ENCODE measurements at places on chromosomes 12 and 14.

GRCh38 chr12:132084621-132085290, 59.4 kb downstream of the DDX51 start:
- peak; percentile 17 for DNase-seq

- no peak for DNase-seq
Measured at GRCh38 chr14:77378701-77379100, 1.5 kb downstream of the SAMD15 start.

- DNase-seq, result no peak
Measured at GRCh38 chr14:91186515-91187066, 57.9 kb downstream of the GPR68 start.

GRCh38 chr12:40263616-40264409, 39.0 kb downstream of the LRRK2 start:
- DNase-seq, result no peak

GRCh38 chr14:88987516-88987915, 163.1 kb downstream of the TTC8 start:
- DNase-seq, result no peak

DNA sequence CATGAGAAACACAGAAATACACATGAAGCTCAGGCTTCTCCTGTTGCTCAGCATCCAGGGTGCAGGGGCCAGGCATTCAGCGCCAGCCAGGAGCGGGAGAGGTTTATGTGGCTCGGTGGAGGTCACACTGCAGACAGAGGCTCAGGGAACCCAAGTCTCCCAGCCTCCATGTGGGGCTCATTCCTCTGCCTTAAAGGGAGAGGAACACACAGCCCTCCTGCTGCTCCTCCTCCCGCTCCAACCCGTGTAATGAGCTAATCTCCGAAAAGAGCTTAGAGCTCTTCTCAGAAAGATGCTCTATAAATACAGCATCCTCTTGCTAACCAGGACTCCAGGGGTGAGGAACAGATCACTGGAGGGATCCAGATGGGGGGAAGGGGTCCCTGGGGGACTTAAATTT, 28.2 kb downstream of the FGF6 start:
- DNase-seq, result no peak

- DNase-seq, result no peak
Measured at GRCh38 chr14:24037658-24038037, 14.2 kb upstream of the CARMIL3 start.

DNA sequence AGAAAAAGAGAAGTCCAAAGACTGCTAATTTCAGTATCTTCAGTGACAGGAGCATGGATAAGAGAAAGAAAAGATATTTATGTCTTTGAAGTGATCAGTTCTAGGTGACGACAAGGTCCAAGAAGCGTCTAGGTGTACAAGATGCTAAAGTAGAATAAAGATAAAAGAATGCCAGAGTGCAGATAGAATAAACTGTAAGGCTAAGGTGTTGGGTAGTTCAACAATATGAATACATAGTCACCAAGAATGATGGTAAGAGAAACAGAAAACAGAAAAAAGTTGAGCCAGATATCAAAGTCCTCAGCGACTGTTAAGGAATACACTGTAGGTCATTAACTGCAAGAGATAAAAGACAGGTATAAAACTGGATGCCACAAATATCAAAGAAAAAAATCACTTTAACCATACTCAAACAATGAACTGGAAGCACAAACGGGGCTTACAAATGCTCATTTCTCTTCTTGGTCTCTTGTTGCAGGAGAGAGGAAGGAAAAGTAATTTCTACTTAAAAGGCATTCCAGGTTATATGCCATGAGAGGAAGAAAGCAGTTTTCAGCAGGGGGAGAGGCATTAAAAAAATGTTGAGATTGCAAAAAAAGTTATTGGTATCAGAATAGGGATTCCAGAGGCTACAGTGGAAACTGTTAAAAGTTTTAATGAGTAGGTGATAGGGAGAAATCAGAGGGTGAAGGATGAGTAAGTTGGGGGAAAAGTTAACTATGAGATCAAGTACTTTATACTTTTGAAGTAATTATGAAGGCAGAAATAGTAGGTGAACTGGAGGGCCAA, 121.5 kb downstream of the CEP83 start:
- DNase-seq, result no peak

DNA sequence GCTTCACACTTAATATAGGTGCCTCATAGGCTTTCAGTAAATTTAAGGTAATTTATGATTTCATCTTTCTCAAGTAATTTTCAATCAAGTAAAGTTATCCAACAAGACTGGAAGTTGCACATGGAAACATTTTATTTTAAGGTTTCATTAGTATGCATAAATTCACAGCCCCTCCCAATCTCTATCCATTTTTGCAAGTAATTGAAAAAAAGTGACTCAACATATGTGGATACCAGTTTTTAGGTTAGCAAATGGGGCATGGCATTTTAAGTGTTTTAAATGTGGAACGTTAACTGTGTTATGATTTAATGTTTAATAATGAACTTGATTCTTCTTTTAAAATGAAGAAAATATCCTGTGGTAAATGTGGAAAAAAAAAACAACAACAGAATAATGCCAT, 532.8 kb downstream of the FOXG1 start:
- DNase-seq, result no peak

GRCh38 chr12:5872745-5873144, 72.3 kb downstream of the ANO2 start:
- DNase-seq, result no peak

- DNase-seq, result no peak
Measured at GRCh38 chr14:61229981-61230380, 51.2 kb downstream of the TMEM30B start.

- no peak for DNase-seq
Measured at GRCh38 chr14:38063711-38064320, 143.9 kb upstream of the SSTR1 start.

- peak; percentile 73 for DNase-seq
Measured at GRCh38 chr14:70972107-70972976, 65.1 kb downstream of the PCNX1 start.

- no peak for DNase-seq
Measured at GRCh38 chr14:56738020-56738419, 72.3 kb downstream of the OTX2 start.

DNA sequence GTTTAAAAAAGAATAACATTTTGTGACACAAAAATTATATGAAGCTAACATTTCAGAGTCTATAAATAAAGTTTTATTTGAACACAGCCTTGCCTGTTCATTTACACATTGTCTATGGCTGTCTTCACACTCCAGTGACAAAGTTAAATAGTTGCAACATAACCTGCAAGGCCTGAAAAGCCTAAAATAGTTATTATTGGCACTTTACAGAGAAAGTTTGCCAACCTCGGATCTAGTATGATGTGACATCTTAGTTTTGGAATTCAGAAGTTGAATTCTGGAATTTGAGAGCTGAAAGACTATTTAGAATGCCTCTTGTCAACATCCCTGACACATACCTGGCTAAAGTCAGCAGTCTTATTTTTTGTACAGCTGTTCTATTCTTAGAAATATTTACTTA, 68.3 kb downstream of the DYRK2 start:
- no peak for DNase-seq

DNA sequence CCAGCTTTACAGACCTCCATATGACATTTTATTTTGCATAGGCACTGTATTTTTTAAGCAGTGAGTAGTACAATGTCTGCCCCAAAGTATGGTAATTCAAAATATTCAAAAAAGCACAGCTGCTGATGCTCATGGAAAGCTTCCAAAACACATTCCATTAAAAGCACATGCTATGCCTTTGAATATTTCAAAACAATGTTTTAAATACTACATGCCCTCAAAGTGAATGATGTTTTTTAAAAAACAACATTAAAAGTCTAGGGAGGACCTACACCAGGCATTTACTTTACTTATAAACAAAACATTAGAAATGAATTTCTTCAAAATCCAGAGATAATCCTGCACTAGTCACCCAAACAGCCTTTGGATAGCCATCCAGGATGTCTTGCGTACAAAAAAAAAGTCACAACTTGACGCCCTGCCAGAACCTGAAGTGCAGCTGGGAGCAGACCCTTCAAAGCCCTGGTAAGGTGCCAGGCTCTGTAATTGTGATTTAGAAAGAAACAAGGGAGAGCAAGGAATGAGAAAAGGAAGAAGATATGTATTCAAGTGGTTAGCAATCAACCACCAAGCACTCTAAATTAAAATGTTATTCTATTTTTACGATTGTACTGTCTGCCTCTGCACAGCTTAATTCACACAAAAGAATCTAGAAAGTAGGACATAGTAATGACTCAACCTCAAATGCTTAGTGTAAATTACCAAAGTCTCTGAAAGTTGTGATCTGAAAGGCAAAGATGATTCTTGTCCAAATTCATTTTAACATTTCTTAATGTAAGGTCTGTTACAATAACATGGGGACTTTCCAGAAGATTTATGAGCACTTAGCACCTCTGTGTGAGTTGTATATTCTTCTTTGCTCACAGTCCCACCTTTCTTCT, 31.9 kb downstream of the CEP83 start:
- no peak for DNase-seq

DNA sequence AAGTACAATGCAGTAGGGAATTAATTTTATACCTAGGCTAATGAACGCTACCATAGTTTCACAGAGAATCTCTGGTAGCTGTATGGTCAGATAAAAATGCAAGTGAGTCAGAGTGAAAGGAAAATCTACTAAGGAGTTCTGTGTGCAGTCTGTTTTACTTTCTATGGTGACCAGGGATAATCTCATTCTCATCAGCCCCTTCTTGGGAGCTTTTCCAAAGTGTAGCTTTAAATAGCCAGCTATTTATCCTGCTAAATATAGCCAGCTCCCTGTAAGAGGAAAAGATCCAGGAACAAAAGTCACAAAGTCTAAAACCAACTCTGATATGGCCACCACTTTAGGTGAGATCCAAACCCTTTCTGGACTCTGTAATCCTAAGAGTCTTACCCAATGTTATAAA, 75.5 kb downstream of the TMEM116 start:
- no peak for DNase-seq

DNA sequence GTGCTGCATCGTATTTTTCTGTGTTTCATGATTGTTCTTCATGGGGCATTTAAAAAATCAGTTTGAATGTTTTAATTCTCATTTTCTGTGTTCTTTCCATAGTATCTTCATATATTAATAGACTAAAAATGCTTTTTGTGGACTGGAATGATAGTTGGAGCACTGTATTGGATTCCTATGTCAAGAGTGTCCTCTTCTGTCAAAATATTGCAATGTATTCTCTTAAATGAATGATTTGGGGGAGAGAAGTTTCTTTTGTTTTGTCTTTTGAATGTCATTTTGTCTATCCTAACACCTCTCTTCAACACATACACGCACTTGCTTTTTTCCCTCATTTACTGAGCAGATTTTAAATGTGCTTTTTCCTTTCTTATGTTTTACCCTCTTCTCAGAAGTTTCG, 4.7 kb upstream of the EIF2S3B start:
- no peak for DNase-seq

GRCh38 chr12:49294086-49294803, 702 bp upstream of the PRPH start:
- no peak for DNase-seq

GRCh38 chr12:57107456-57108155, 3.6 kb downstream of the STAT6 start:
- DNase-seq, result no peak

DNA sequence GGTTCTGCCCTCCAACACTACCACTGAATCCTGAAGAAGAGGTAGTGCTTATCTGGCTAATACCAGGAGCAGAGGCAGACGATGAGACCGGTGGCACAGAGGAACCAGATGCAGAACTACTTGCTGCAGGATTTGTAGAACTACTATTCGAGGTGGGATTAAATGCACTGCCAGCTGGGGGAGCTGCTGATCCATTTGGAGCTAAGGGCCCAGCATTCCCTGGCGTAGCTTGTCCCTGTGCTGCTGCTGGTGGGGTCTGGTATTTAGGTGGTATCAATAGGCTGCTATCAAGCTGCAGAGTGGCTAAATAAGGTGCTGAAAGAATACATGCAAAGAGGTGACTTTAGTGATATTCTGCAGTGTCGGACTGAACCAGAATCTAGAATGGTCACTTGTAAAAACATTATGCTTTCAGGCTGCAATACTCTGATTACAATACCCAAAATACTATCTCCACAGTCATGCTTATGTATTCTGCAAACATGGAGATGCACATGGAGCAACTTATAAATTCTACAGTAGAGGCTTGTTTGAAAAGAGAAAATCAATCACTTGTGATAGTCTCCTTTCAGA, 294.2 kb downstream of the MED13L start:
- DNase-seq, result no peak

DNA sequence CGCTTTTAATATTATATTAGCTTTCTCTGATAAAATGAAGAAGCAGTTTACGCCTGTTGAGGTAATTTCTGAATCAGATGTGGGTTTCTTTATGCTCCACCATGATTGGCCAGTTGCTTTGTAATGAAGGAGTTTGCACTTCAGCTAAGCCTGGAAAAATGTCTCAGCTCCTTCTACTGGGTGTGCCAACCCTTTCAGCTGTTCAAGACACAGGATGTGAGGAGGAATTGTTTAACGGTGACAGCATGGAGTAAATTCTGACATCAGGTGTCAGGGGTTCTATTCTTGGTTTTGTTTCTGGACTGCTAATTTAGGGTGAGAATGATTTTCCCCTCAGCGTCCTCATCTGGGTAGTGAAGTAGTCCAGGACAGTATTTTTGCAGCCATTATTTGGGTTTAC, 43.5 kb downstream of the FLRT2 start:
- DNase-seq, result no peak

DNA sequence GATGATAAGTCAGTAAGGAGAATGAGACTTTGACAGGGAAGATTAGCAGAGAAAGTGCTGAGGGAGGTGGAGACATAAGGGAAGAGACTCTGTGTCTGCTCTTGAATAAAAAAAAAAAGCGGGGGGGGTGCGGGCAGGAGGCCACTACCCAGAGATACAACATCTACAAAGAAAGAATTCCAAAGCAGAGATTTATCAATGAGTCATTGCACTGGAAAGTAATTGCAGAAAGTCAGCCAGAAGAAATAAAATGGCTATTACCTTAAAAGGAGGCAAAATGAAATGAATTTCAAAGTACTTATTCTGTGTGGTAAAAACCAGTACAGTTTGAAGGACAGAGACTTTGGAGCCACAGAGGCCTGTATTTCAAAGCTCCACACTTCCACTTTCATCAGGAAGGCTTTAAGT, 267.1 kb upstream of the PRKD1 start:
- DNase-seq, result no peak

DNA sequence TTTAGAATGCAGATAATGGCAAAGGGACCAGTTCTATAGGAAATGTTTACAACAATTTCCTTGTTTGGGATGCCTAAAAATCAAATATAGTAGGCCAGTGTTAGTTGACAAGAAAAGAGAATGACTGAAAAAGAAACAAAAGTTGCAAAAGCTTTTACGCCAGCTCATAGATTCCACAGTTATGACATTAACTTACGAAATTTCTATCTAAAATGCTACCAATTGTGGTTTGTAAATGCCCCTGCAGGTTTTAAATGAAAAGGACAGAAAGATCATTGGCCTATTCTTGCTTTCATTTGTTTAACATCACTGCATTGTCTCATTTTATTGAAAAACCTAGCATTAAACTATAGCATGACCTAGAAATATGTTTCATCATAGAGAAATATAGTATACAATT, 345.8 kb downstream of the CCDC91 start:
- DNase-seq, result no peak

Measured in activated T-helper 1 cell treated with anti-CD3 and anti-CD28 coated beads, Interleukin-2, amount 50 U/mL, for 16 hours (primary cell).